Sigmoid colon (tissue), 7 donors: ENCODE measurements at places on chromosomes 6 and 20. TPM values are rescaled to one million over a fixed set of nuclear protein-coding genes. Genes with fewer than 3 reads are reported as not detected.
A peak's percentile ranks its signal among the peaks of the same experiment; 100 is the strongest.

Gene HEY2
- total RNA-seq, result 1.6 TPM

Gene TMEM244
- total RNA-seq, result not detected

Gene SOBP
- total RNA-seq, result 16.8 TPM

Gene GHRH
- total RNA-seq, result not detected

Gene C6orf118
- not detected for total RNA-seq

Gene WFDC9
- not detected for total RNA-seq

Gene MYLK4
- 0.28 TPM for total RNA-seq

Gene TSHZ2
- 14.0 TPM for total RNA-seq

GRCh38 chr6:39335780-39336545, 13.5 kb upstream of the KCNK16 start:
- DNase-seq, result no peak

GRCh38 chr6:130424710-130425109, 58.9 kb downstream of the TMEM200A start:
- DNase-seq, result no peak

DNA sequence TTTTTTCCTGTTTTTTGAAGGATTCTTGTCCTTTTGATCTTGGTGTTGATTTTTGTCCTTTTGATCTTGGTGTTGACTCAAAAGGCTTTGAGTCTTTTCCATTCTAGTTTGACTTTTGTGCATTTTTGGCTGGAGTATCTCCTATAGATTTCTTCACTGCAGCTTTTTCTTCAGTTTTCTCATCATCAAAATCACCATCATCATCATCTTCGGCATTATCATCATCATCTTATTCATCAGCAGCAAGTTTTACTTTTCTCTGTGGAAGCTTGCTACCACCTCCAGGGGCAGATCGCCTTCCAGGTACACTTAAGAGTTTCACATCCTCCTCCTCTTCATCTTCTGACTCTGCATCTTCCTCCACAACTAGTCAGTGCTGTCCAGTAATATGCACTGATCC, 56.5 kb upstream of the MCHR2 start:
- DNase-seq, result no peak

DNA sequence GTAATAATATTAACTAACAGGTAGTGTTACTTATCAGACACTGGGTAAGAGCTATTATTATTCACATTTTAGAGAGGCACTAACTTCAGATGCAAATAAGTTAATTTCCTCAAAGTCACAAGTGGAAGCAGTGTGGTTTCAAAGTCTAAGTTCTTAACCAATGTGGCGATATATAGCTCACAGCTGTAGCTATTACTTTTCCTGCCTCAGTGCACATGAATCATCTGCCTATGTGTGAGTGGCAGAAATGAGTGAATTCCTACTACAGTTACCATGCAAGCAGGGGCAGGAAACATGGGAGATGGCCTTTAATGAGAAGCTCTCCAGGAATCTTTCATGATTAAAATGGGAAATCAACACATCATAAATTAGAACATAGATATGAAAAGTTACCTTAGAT, 126.2 kb upstream of the EYA4 start:
- no peak for DNase-seq

DNA sequence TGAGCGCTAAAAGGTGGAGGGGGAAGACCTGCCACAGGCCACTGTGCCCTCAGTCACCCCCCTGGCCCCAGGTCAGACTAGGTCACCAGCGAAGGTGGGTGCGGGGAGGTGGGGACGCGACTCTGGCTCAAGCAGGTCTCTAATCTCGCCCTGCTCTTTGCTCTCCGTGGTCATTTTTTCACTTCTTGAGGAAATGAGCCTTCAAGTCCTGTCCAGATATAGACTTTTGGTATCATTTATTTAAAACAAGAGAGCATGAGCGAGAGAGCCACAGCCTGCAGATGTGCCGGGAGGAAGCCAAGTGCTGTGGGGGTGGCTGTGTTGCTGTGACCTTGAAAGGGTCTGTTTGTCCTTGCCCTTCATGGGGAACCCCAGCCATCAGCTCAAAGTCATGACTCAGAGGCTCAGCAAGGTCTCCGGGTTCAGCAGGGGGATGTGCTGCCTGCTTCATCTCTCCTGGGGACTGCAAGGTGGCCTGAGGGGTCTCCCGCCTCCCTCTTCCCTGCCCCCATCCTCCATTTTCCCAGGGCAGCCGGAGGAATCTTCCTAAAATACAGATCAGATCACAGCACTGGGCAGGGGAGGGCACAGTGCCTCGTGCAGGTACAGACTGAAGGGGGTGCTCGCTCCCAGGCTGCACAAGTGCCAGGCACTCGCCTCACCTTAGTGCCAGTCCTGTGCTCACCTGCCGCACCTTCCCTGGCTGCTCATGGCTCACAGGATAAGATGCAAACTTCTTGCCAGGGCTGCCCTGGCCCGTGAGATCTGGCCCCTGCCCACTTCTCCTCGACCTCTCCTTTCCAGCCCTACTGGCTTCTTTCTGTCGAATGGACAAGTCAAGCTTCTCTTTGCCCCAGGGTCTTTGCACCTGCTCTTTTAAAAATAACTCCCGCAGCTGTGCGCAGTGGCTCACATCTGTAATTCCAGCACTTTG, 26.5 kb downstream of the SULF2 start:
- no peak for DNase-seq

DNA sequence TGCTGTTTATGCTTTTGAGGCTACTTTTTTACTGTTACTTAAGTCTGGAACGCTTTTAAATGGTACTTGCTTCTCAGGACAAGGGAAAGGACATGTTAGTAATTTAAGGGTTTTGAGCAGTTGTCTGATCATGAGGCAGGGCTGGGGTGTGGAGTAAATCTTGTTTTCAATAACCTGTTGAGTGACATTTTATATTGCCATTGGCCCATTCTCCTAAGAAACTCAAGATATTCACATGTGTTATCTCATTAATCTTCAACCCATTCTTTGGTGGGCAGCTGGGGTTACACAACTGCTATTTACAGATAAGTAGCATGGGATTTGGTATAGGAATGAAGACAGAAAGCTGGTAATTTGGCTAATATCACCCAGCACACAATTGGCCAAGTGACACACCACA, 44.6 kb upstream of the IL17A start:
- DNase-seq, result no peak

DNA sequence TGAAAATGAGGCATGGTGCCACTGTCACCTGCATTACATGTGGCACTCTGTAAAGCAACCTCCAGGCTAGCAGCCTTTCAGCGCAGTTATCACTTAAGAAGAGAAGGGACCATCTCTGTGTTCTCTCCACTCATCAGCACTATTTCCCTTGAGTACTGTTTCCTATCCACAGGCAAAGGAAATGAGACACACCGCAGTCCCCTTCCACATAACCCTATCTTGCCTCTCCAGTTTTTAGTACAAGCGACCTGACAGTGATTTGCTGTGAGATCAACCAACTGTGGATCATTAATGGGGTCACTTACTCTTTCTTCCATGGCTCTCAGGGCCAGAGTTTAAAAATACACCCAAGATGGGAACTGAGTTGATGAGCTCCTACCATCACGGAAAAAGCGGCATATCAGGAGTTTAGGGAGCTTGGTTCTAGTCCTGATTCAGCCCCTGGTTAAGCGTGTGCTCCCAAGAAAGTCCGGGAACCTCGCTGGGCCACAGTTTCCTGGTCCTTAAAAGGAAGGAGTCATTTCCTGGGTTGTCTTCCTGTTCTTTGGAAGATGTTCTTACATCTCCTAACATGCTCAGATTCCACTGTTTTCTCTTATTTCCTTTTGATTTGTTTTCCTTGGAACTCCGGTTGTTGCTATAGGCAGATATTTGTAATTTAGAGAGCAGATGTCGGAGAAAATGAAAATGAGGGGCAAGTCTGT, 27.3 kb downstream of the PRDM1 start:
- DNase-seq, result no peak

- no peak for DNase-seq
These were observed 802 bp downstream of the PEX7 start for GRCh38 chr6:136823128-136823660.

- DNase-seq, result no peak
These were observed 18.7 kb upstream of the CTAGE9 start for GRCh38 chr6:131729550-131729949.

- no peak for DNase-seq
These were observed 6.9 kb downstream of the PHACTR3 start for GRCh38 chr20:59611286-59611685.

- no peak for DNase-seq
These were observed 2.2 kb upstream of the RWDD1 start for GRCh38 chr6:116568821-116569755.

DNA sequence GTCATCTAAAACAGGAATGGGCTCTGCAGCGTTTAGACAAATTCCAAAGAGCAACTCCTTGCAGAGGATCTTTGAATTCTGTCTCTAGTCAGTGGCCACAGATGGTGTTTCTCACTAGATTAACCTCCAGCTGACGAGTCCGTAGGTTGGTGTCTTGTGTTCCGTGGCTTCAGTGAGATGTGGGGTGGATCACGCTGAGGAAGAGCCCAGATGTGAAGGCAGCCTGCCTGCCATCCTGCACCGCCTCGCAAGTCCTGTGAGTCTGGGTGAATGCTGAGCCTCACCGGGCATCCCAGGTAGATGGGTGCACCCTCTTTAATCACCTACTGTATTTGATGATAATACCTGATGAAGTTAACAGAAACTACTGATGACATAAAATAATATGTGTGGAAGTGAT, 70.4 kb downstream of the THBS2 start:
- no peak for DNase-seq

GRCh38 chr6:36615018-36615761, 21.0 kb downstream of the SRSF3 start:
- peak; percentile 80 for DNase-seq

DNA sequence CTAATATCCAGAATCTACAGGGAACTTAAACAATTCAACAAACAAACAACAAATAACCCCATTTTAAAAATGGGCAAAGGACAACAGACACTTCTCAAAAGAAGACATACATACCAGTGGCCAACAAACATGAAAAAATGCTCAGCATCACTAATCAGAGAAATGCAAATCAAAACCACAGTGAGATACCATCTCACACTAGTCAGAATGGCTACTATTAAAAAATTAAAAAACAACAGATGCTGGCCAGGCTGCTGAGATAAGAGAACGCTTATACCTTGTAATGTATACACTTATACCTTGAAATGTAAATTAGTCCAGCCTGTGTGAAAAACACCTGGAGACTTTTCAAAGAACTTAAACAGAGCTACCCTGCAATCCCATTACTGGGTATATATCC, 166.8 kb downstream of the IBTK start:
- no peak for DNase-seq

- DNase-seq, result no peak
These were observed 141.1 kb downstream of the CEP57L1 start for GRCh38 chr6:109236115-109237076.

DNA sequence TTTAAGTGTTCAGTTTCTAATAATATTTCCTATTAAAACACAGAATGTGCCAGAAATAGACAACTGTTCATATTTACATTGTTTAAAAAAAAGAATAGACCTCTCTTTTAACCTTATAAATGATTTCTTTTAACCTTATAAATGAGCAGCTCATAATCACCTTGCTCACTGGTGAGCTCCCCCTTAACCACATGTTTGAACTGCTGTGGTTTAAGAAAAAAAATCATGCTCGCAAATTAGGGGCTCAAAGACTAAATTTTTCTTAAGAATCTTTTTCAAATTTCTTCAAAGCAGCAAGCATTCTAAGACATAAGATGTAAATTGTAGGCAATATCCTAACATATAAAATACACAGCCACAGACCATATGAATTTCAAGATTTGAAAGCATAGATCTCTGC, 32.8 kb downstream of the FAM8A1 start:
- DNase-seq, result no peak
